Ascending aorta (tissue), 2 donors: ENCODE measurements at places on chromosomes 16 and 17. TPM values are rescaled to one million over a fixed set of nuclear protein-coding genes. Genes with fewer than 3 reads are reported as not detected.

DNA sequence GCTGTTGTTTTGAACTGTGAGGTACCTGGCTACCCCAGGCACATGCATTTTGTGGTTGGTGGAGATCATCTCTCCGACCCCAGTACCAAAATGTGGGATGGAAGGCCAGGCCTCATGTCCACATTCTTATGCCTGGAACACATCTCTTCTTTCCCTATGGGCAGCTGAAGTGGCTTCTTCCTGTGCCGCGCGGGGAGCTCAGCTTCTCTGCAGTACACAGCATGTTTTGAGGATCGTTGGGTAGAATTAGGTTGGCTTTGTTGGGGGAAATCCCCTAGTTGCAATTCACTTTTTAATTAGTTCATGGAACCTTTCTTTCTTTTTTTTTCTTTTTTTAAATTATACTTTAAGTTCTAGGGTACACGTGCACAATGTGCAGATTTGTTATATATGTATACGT is 242.1 kb downstream of the MSI2 start:
- H3K4me1 ChIP-seq: no peaks in the 10 kb centered on the region
- no peak for DNase-seq
- H3K27me3 ChIP-seq: no peaks in the 10 kb centered on the region
- no peak overlapping the region for H3K4me3 ChIP-seq
- no peak overlapping the region for H3K27ac ChIP-seq

DNA sequence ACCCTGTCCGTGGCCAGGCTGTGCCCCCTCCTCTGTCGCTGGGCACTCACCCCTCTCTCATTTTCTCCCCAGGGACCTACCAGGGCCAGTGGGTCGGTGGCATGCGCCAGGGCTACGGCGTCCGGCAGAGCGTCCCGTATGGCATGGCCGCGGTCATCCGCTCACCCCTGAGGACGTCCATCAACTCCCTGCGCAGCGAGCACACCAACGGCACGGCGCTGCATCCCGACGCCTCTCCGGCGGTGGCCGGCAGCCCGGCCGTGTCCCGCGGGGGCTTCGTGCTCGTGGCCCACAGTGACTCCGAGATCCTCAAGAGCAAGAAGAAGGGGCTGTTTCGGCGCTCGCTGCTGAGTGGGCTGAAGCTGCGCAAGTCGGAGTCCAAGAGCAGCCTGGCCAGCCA is 41.9 kb downstream of the JPH3 start:
- no peak overlapping the region for H3K4me3 ChIP-seq
- DNase-seq: no peak

GRCh38 chr16:86942151-86943051 is 364.1 kb downstream of the FOXL1 start:
- no peak overlapping the region for H3K4me3 ChIP-seq
- no peaks in the 10 kb centered on the region for H3K36me3 ChIP-seq
- H3K27me3 ChIP-seq: no peaks in the 10 kb centered on the region

- H3K27ac ChIP-seq: no peak overlapping the region
- no peaks in the 10 kb centered on the region for H3K27me3 ChIP-seq
- DNase-seq: no peak
- no peaks in the 10 kb centered on the region for H3K4me1 ChIP-seq
- no peak overlapping the region for H3K4me3 ChIP-seq
- H3K36me3 ChIP-seq: peaks cover 3% of the 10 kb centered on the region
Measured at GRCh38 chr16:3696425-3697218, 20.7 kb downstream of the TRAP1 start.

Gene NDUFAF8
- 6.5 TPM for total RNA-seq
